ENCODE measurements at places on chromosomes 6 and 20.

DNA sequence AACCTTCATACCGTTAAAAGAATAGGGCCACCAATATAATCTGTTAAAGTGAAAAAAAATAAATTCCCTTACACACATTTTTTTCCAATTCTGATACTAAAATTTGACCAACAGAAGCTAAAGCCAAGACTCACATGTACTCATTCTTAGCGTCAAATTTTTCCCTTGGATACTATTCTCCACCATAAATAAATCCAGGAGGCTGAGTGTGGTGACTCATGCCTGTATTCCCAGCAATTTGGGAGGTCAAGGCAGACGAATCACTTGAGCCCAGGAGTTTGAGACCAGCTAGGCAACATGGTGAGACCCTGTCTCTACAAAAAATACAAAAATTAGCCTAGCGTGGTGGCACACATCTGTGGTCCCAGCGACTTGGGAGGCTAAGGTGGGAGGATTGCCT is 43.9 kb downstream of the SCML4 start:
- H3K4me1 ChIP-seq: no peaks in the 10 kb centered on the region
- DNase-seq: no peak
- H3K27ac ChIP-seq: no peak overlapping the region
- H3K4me3 ChIP-seq: no peak overlapping the region
- peaks cover 6% of the 10 kb centered on the region for H3K27me3 ChIP-seq

DNA sequence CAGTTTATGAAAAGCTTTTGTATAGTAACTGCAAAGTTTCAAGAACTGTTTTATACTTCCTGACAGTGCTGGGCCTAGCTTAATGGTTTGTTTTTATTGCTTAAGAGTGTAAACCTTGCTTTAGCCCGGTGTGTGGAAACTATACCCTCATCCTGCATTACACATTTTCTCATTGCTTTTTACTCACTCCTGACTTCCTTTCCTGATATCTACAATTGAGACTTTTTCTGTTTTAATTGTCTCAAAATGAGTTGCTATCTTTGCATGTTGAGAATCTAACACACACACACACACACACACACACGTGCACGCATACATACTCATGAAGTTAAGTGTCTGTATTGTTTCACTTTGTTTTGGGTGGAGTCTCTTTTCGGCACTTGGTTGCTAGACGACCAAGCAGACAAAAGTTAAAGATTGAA is 16.7 kb downstream of the BMP2 start:
- H3K27me3 ChIP-seq: no peaks in the 10 kb centered on the region
- H3K4me3 ChIP-seq: no peak overlapping the region
- DNase-seq: no peak
- H3K36me3 ChIP-seq: no peaks in the 10 kb centered on the region

DNA sequence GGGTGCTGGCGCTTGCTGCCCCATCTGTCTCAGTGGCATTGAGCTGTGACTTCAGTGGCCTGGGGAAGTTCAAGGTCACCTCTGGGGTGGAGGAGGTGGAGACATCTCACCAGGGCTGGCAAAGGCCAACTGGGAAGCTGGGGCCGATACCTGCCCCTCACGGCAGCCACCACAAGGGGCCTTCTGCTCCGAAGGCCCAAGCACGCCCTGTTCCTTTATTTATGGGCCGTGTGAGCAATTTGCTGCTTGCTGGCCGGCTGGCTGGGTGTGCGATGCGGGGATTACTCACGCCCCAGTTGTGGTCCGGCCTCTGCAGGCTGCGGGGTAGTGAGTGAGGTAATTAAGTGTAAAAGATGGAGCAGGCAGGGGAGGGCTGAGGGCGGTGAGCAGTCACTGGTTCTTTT is 13.2 kb upstream of the SCRT2 start:
- no peak for DNase-seq
- no peaks in the 10 kb centered on the region for H3K4me1 ChIP-seq
- no peak overlapping the region for H3K4me3 ChIP-seq

DNA sequence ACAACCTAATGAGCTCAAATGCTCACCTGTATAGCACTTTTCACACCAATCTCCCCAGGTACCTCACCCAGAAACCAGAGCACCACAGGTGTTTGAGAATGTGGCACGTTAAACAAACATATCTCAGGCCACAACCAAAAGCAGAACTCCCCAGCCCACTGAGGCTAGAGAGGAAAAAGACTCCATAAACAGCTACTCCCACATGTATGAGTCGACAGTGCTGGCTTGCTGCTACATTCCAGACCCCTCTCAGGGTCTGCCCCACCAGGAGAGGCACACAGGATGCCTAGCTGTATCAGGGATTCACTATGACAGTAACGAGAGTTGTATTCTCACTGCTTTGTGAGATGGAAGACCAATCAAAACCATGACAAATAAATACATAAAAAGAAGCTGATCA is 242.6 kb upstream of the ARID1B start:
- no peak overlapping the region for H3K4me3 ChIP-seq
- H3K36me3 ChIP-seq: no peaks in the 10 kb centered on the region
- DNase-seq: no peak

DNA sequence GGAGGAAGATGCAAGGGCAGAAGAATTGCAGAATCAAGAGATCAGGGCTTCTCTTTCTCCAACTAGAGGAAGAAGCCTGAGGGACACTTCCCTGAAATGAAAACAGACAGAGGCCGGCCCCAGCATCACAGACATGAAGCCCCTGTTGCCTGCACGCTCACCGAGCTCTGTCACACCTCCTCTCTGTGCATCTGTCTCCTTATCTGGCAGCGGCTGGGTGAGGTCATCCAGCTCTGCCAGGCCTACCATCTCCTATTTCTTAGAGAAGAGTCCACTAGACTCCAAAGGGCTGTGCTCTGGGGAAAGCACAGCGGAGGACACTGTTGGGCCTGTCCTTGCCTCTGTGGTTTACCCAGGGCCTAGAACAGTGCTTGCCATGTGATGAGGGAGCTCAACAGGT is 71.9 kb upstream of the MLN start:
- H3K4me3 ChIP-seq: no peak overlapping the region
- no peak for DNase-seq
- H3K4me1 ChIP-seq: no peaks in the 10 kb centered on the region

GRCh38 chr6:87684895-87685654 is 17.0 kb downstream of the AKIRIN2 start:
- H3K36me3 ChIP-seq: no peaks in the 10 kb centered on the region
- H3K4me1 ChIP-seq: peaks cover 6% of the 10 kb centered on the region
- no peak for DNase-seq
- no peak overlapping the region for H3K4me3 ChIP-seq

- no peaks in the 10 kb centered on the region for H3K4me1 ChIP-seq
- H3K27me3 ChIP-seq: no peaks in the 10 kb centered on the region
- no peak overlapping the region for H3K4me3 ChIP-seq
- H3K27ac ChIP-seq: no peak overlapping the region
Observed at GRCh38 chr20:6081236-6081635, 27.4 kb upstream of the LRRN4 start.

- no peaks in the 10 kb centered on the region for H3K27me3 ChIP-seq
- DNase-seq: no peak
- H3K4me3 ChIP-seq: no peak overlapping the region
Observed at GRCh38 chr6:119735530-119735929, 386.0 kb upstream of the MAN1A1 start.

GRCh38 chr6:13466304-13467215 is 20.8 kb downstream of the GFOD1 start:
- DNase-seq: no peak
- H3K4me1 ChIP-seq: peaks cover 13% of the 10 kb centered on the region

- no peaks in the 10 kb centered on the region for H3K36me3 ChIP-seq
- no peaks in the 10 kb centered on the region for H3K4me1 ChIP-seq
- H3K27ac ChIP-seq: no peak overlapping the region
- no peak overlapping the region for H3K4me3 ChIP-seq
- H3K27me3 ChIP-seq: no peaks in the 10 kb centered on the region
Observed at GRCh38 chr6:24517659-24518543, 23.1 kb downstream of the ALDH5A1 start.

DNA sequence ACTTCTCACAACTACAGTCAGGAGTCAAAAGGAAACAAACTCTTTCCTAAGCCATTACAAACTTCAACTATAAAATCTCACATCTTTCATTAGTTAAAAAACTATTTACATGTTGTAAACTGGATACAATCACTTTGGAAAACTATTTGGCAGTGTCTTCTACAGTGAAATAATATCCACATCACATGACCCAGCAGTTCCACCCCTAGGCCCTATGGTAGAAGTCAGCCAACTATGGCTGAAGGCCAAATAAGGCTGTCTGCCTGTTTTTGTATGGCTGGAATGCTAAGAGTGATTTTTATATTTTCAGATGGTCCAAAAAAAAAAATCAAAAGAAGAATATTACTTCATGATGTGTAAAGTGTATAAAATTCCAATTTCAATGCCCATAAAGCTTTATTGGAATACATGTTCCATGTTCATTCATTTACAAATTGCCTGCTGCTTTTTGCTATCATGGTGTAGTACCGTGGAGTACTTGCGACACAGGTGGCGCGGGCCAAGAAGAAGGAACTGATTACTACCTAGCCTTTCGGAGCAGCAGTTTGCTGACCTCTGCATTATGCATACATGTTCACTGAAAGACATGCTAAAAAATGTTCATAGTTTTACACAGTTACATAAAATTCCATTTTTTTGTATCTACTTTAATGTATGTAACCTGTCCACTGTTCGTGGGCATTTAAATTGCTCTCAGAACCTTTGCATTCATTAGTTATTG is 129.0 kb downstream of the KIF16B start:
- no peak overlapping the region for H3K4me3 ChIP-seq
- H3K4me1 ChIP-seq: no peaks in the 10 kb centered on the region
- no peak overlapping the region for H3K27ac ChIP-seq
- H3K36me3 ChIP-seq: no peaks in the 10 kb centered on the region
- no peak for DNase-seq
- H3K27me3 ChIP-seq: no peaks in the 10 kb centered on the region

DNA sequence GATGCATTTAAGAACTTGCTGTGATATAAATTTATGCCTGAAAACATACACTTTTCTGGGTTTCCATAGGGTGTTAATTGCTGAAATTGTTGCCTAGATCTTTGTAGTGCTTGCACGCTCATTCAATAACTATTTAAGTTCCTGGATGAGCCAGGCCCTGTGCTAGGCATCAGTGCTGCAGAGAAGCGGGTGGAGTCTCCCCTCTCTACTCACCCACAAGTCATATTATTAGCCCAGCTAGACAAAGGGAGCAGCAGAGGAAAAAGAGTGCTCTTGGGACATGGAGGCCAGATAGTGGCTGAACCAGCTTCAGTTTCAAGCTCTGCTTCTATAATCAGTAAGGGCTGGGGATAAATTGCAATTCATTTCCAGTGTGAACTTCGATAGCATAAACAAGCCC is 329.1 kb downstream of the TFAP2B start:
- H3K27me3 ChIP-seq: no peaks in the 10 kb centered on the region
- peaks cover 5% of the 10 kb centered on the region for H3K4me1 ChIP-seq
- no peaks in the 10 kb centered on the region for H3K36me3 ChIP-seq
- H3K4me3 ChIP-seq: no peak overlapping the region
- no peak overlapping the region for H3K27ac ChIP-seq

- H3K27ac ChIP-seq: no peak overlapping the region
- peaks cover 37% of the 10 kb centered on the region for H3K36me3 ChIP-seq
Observed at GRCh38 chr20:57678340-57678739, 31.5 kb downstream of the PMEPA1 start.

GRCh38 chr20:45329497-45330319 is 18.5 kb downstream of the SDC4 start:
- H3K27ac ChIP-seq: no peak overlapping the region
- H3K36me3 ChIP-seq: peaks cover 46% of the 10 kb centered on the region
- no peak overlapping the region for H3K4me3 ChIP-seq
- peak; percentile 54 for DNase-seq
- H3K27me3 ChIP-seq: no peaks in the 10 kb centered on the region
- no peaks in the 10 kb centered on the region for H3K4me1 ChIP-seq

- peaks cover 13% of the 10 kb centered on the region for H3K4me1 ChIP-seq
- H3K27me3 ChIP-seq: no peaks in the 10 kb centered on the region
- no peak for DNase-seq
- no peaks in the 10 kb centered on the region for H3K36me3 ChIP-seq
- no peak overlapping the region for H3K4me3 ChIP-seq
- H3K27ac ChIP-seq: no peak overlapping the region
Observed at GRCh38 chr6:13694562-13694961, 17.1 kb downstream of the RANBP9 start.

- no peak for DNase-seq
- H3K27ac ChIP-seq: no peak overlapping the region
- no peak overlapping the region for H3K4me3 ChIP-seq
- no peaks in the 10 kb centered on the region for H3K36me3 ChIP-seq
- H3K27me3 ChIP-seq: no peaks in the 10 kb centered on the region
Observed at GRCh38 chr6:6085928-6086668, 79.4 kb upstream of the NRN1 start.

GRCh38 chr6:36038120-36038876 is 10.7 kb downstream of the MAPK14 start:
- no peaks in the 10 kb centered on the region for H3K27me3 ChIP-seq
- H3K4me3 ChIP-seq: no peak overlapping the region
- no peaks in the 10 kb centered on the region for H3K36me3 ChIP-seq
- DNase-seq: no peak
- H3K27ac ChIP-seq: peak overlapping the region; percentile 21
- H3K4me1 ChIP-seq: peaks cover 35% of the 10 kb centered on the region

- H3K27ac ChIP-seq: no peak overlapping the region
- no peaks in the 10 kb centered on the region for H3K27me3 ChIP-seq
- no peak overlapping the region for H3K4me3 ChIP-seq
- no peak for DNase-seq
Observed at GRCh38 chr20:45974896-45975565, 3.0 kb upstream of the ZNF335 start.

DNA sequence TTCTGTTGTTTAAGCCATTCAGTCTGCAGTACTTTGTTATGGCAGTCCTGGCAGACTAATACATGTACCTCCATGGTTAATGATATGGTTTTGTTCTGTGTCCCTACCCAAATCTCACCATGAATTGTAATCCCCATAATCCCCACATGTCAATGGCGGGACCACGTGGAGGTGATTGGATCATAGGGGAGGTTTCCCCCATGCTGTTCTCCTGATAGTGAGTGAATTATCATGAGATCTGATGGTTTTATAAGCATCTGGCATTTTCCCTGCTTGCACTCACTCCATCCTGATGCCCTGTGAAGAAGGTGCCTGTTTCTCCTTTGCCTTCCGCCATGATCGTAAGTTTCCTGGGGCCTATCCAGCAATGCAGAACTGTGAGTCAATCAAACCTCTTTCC is 57.5 kb upstream of the NT5E start:
- H3K36me3 ChIP-seq: peaks cover 1% of the 10 kb centered on the region
- DNase-seq: no peak
- no peak overlapping the region for H3K4me3 ChIP-seq
- H3K4me1 ChIP-seq: peaks cover 6% of the 10 kb centered on the region

- no peaks in the 10 kb centered on the region for H3K36me3 ChIP-seq
- no peaks in the 10 kb centered on the region for H3K27me3 ChIP-seq
- peaks cover 11% of the 10 kb centered on the region for H3K4me1 ChIP-seq
- H3K27ac ChIP-seq: no peak overlapping the region
- no peak overlapping the region for H3K4me3 ChIP-seq
- no peak for DNase-seq
Observed at GRCh38 chr6:3414327-3415081, 42.3 kb downstream of the SLC22A23 start.

DNA sequence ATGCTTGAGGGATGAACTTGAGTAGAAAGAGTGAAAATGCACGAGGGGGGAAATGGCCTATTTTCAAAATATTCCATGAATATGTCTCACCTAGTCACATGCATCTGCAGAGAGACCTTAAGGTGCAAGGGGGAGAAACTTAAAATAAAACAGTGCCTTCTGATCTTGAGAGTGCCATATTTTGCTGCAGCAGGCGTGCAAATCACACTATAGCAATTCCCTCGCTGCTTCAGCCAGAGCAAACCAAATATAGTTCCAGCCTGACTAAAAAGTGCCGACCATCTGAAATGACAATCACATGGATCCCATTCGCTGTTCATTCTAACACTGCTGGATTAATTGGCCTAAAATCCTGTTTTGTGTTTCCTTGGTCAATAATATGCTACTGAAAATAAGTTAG is 26.3 kb downstream of the KIAA0319 start:
- no peaks in the 10 kb centered on the region for H3K4me1 ChIP-seq
- no peaks in the 10 kb centered on the region for H3K27me3 ChIP-seq
- H3K27ac ChIP-seq: no peak overlapping the region
- H3K4me3 ChIP-seq: no peak overlapping the region
